ENCODE measurements at places on chromosomes 1 and 21. TPM values are rescaled to one million over a fixed set of nuclear protein-coding genes. Genes with fewer than 3 reads are reported as not detected.

- DNase-seq = no peak
These were observed 5.9 kb downstream of the PRRX1 start for GRCh38 chr1:170669586-170670530.

- DNase-seq = no peak
These were observed 89.2 kb downstream of the GPR88 start for GRCh38 chr1:100627054-100627716.

- DNase-seq = no peak
These were observed 32.1 kb downstream of the LRP8 start for GRCh38 chr1:53295726-53296116.

GRCh38 chr21:40466893-40467483, 380.0 kb downstream of the DSCAM start:
- DNase-seq = peak; percentile 36

GRCh38 chr1:169102567-169102966, 3.9 kb upstream of the ATP1B1 start:
- peak; percentile 84 for DNase-seq

GRCh38 chr1:86362807-86363206, 33.3 kb downstream of the ODF2L start:
- DNase-seq = no peak

GRCh38 chr21:39004634-39005501, 178.4 kb downstream of the PSMG1 start:
- DNase-seq = no peak

DNA sequence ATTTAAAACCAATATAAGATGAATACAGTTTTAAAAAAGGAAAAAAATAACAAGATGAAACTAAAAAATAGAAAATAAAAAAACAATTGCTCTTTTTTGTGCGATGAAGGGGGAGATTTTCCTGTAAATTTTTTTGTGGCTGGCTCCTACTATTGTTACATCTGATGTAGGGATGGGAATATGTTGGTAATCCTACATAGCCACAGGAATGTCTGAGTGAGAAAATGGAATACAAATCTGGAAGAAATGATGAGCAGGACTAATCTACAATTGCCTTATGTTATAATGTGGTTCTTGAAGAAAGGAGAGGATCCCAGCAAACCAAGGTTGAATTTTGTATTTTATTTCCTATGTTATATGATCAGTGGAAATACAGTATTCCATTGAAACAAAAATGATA, 40.9 kb downstream of the ATP6V1G3 start:
- no peak for DNase-seq

- DNase-seq = no peak
These were observed 12.9 kb downstream of the NRIP1 start for GRCh38 chr21:15051644-15052458.

Gene MATN1
- total RNA-seq = 0.18 TPM

Gene HJV
- not detected for total RNA-seq

Gene S100A1
- 586 TPM for total RNA-seq

Measured in SK-MEL-5 (cell line).